ENCODE measurements at places on chromosomes 7 and 10. TPM values are rescaled to one million over a fixed set of nuclear protein-coding genes. Genes with fewer than 3 reads are reported as not detected.
A peak's percentile ranks its signal among the peaks of the same experiment; 100 is the strongest.

ARPC1A gene
- 118 TPM for total RNA-seq

AGR2 gene
- 2,927 TPM for total RNA-seq

GIMAP7 gene
- 13.0 TPM for total RNA-seq

AKAP9 gene
- 122 TPM for total RNA-seq

SPDYE2 gene
- total RNA-seq: not detected

HNRNPA2B1 gene
- total RNA-seq: 316 TPM

GPR26 gene
- total RNA-seq: not detected

BBS9 gene
- 43.9 TPM for total RNA-seq

LIPJ gene
- not detected for total RNA-seq

ATOH7 gene
- not detected for total RNA-seq

TRIM74 gene
- not detected for total RNA-seq

RPP38 gene
- total RNA-seq: 4.5 TPM

- DNase-seq: no peak
Measured at GRCh38 chr10:28808693-28809092, 131.4 kb downstream of the BAMBI start.

DNA sequence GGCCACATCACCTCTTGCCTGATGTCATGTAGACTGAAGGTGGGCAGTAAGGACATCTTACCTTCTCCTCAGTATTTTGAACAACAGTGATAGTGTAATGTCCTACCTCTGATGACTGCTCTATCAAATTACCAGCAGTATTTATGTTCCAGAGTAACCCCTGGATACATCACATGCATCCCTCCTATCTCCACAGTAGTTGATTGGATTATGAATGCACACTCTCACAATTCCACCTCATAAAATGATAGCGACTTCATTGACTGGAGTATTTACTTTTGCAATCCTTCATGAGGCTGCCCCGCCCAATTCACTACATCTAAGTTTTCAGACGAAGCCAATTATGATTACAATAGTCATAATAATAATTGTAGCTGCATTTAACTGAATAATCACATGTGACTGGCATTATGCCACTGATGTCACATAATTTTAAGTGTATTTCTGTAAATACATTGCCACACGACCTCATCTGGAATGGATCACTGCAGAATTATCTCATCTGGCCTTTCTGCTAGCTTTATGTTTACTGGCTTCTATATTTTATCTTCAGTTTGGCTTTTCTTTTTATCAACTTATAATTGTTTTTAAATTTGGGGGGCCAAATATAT, 268.9 kb downstream of the SLC25A13 start:
- no peak for DNase-seq

DNA sequence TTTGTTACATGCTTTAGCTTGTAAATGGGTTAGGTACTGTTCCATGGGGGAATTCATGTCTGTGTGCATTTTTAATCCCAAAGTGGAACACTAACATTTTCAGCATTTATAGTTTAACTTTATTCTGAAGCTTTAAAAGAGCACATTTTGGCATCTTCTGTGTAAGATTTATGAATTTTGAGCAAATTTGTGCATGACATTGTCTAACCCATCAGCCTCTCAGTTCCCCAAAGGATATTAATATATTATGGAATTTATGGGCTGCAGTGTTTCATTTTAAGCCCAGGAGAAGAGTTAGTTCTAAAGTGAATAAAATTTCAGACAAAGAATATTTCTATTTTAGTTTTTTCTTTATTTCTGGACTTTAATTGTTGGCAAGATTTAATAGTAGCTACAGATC, 421.4 kb downstream of the PLXDC2 start:
- DNase-seq: no peak

DNA sequence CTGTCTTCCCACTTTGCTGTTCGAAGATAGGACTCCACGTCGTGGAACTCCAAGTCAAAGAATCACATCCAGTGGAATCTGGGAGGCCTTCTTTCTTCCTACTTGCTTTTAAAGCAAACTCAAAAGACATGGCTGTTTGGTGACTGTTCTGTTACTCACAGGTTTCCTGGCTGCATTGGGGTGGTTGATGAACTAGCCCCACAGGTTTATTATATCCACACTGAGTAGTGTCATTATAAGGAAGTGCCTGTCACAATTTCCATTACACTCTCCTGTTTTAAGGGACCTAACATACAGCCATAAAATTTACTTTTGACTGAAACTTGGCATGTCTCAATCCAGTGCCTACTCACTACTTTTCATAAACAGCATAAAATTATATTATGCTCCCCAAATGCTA, 287.3 kb upstream of the SP4 start:
- no peak for DNase-seq

GRCh38 chr10:132946-133898, 2.0 kb upstream of the ZMYND11 start:
- DNase-seq: no peak

DNA sequence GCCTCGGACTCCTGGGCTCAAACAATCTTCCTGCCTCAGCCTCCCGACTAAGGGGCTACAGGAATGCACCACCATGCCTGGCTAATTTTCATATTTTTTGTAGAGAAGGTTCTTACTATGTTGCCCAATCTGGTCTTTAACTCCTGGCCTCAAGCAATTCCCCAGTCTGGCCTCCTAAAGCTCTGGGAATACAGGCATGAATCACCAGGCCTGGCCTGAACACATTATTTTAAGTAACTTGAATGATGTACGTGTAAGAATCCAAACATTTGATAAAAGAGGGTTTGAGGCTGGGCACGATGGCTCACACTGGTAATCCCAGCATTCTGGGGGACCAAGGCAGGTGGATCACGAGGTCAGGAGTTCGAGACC, 13.0 kb upstream of the BAMBI start:
- DNase-seq: no peak

DNA sequence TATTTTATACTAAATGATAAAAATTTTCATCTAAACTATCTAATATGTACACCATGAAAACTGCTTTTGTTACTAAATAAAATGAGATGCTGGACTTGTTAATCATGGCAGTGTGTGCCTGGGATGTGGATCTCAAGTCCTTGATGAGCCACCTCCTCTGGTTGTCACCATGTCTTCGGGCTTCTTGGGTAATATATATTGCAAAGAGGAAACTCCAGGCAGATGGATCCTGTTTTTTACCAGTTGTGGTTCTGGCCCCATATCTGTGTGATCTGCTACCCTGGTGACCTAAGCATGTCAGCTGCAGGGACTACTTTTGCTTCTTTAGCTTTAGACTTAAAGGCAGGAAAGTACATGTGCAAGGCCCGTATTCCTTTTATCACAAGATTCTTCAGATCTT, 46.2 kb downstream of the TMEM60 start:
- no peak for DNase-seq

- DNase-seq: no peak
Measured at GRCh38 chr7:117323851-117324711, 1.2 kb upstream of the WNT2 start.

DNA sequence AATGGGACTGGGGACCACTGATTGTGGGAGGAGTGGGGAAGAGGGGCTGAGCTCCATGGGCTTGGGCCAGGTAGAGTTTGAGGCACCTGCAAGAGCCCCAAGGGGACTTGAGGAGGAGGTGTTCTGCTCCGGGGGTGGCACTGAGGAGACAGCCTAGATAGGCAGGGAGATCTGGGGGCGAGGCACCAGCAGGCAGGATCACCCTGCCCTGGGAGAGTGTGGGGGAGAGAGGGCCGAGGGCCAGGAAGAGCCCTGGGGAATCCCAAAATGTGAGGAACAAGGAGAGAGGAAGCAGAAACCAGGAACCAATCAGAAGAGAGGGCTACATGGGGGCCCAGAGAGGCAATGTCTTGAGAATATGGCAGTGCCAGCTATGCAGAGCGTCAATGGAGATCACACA, 34.6 kb downstream of the LEP start:
- no peak for DNase-seq

- no peak for DNase-seq
Measured at GRCh38 chr10:49141541-49142332, 7.9 kb upstream of the FAM170B start.

GRCh38 chr7:99449326-99449725, 10.6 kb downstream of the CPSF4 start:
- no peak for DNase-seq

- DNase-seq: no peak
Measured at GRCh38 chr10:109403551-109403950, 519.8 kb downstream of the XPNPEP1 start.

- DNase-seq: no peak
Measured at GRCh38 chr10:5292196-5292735, 72.5 kb upstream of the UCN3 start.

GRCh38 chr10:110220398-110220797, 13.0 kb downstream of the MXI1 start:
- no peak for DNase-seq

GRCh38 chr10:6518791-6519429, 61.2 kb downstream of the PRKCQ start:
- no peak for DNase-seq

DNA sequence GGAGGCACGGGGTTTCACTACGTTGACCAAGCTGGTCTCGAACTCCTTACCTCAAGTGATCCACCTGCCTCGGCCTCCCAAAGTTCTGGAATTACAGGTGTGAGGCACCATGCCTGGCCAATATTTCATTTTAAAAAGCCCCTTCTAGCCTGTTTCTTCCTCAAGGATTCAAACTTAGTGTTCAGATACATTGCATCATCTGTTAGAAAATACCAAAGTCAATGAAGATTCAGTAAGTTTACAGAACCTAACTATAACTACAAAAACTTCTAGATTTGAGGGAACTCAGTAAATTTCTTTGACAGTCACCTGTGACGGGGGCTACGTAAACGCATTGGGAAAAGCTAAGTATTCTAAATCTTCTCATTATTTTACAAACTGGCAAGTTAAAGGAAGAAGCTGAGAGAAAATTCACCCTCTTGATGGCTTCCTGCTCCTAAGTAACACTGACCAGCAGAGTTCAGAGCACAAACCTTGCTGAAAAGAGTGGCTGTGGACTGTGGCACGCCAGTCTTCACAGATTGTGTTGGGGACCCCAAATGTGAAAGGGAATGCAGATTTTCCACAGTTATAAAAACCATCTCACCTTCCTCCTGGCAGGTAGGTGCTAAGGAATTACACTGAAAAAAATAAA, 162.2 kb downstream of the PKD1L1 start:
- no peak for DNase-seq

GRCh38 chr7:103348452-103348851, 1.0 kb downstream of the PSMC2 start:
- peak; percentile 1 for DNase-seq

GRCh38 chr7:155287284-155287935, 10.3 kb upstream of the INSIG1 start:
- DNase-seq: no peak
